Activated CD8-positive, alpha-beta memory T cell treated with anti-CD3 and anti-CD28 coated beads for 4 hours (primary cell): ENCODE measurements at places on chromosomes 2 and 18.

DNA sequence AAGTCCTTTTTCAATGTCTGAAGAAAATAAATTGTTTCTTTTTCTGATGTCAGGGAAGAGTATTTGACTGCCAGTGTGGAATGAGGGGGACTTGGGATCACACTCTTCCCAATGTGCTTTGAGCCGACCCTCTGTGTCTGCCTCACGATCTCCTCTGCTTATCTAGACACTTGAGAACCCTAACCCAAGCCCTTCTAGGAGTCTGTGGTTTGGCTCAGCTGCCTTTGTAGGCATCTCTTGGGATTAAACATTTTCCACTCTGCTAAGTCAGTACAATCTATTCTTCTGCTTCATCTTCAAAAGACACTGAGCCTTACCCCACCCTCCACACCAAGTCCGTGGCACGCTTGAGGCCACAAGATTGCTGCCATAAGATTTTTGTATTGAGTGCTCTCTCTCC, 19.4 kb downstream of the FAM110C start:
- DNase-seq, result no peak

- DNase-seq, result no peak
Measured at GRCh38 chr2:7333960-7334493, 416.8 kb downstream of the RNF144A start.

GRCh38 chr2:159706385-159706980, 5.8 kb upstream of the MARCHF7 start:
- DNase-seq, result no peak

GRCh38 chr2:100182494-100183361, 40.3 kb upstream of the AFF3 start:
- no peak for DNase-seq

- DNase-seq, result no peak
Measured at GRCh38 chr18:52615943-52616342, 275.9 kb downstream of the DCC start.

DNA sequence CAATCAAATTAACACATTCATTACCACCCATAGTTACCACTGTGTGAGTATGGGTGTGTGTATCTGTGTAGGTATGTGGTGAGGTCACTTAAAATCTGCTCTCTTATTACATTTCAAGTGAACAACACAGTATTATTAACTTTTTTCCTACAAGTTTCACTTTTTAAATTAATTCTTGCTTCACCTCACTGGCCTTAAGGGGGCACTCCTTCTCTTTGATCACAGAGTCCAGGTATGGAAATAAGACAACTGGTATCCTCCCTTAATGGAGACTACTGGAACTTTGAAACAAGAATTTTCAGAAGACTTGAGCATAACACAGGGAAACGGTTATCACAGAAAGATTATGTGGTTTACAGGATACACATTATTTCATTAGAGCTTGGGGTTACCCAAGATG, 255.8 kb downstream of the ASXL3 start:
- DNase-seq, result no peak

GRCh38 chr2:231911381-231911780, 14.8 kb downstream of the NPPC start:
- DNase-seq, result no peak

- DNase-seq, result no peak
Measured at GRCh38 chr2:88024509-88024908, 8.2 kb upstream of the RNU2-63P start.

- no peak for DNase-seq
Measured at GRCh38 chr2:147511491-147511948, 333.3 kb upstream of the ACVR2A start.

DNA sequence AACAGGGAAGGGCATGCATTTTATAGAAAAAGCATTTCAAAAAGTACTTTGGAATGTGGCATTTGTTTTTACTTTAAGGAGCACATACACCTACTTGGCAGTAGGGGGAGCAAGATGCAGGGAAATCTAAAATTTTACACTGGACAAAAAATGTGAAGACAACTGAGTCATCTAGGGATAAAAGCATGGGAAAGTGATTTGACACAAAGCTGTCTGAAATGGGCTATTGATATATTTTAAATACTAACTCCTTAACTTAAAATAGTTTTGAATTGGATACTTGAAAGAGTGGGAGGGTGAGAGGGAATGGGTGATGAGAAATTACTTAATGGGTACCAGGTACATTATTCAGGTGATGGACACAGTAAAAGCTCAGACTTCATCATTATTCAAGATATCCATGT, 15.8 kb downstream of the TMEM200C start:
- no peak for DNase-seq
